ENCODE measurements at places on chromosomes 4 and X.

- no peak for DNase-seq
These were observed 144.6 kb upstream of the ARHGEF9 start for GRCh38 chrX:63929608-63930007.

DNA sequence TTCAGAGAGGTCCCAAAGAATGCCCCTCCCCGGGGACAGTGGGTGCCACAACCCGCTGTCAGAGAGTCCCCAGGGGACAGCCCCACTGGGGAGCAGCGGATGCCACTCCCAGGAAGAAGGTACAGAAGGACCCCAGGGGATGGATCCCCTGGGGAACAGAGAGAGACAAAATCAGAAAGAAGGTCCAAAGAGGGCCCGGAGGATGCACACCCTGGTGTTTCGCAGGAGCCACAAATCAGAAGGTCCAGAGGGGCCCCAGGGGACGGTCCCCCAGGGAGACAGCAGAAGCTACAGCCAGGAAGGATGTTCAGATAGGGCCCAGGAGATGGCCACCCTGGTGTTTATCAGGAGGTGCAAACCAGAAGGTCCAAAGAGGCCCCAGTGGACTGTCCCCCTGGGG is 1.4 kb downstream of the TEX13D start:
- DNase-seq, result peak; percentile 83

DNA sequence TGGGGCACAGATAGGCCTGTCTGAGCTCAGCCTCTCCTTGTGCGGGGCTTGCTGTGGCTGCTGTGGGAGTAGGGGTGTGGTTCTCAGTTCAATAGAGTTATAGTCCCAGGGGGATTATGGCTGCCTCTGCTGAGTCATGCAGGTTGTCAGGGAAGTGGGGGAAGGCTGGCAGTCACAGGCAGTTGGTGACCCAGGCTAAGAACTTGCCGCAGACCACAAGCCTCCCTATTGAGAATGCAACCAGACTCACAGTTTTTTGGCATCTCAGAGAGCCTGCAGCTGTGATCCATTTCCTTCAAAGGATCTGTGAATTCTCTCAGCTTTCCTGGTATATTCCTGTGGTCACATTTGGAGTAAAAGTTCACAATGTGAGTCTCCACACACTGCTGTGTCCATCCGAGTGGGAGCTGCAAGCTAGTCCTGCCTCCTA is 364.9 kb downstream of the ZNF674 start:
- DNase-seq, result peak; percentile 42

- DNase-seq, result no peak
These were observed 89.5 kb upstream of the CITED1 start for GRCh38 chrX:72395237-72395636.

- DNase-seq, result no peak
These were observed 92.0 kb upstream of the CBR4 start for GRCh38 chr4:169102026-169102425.

DNA sequence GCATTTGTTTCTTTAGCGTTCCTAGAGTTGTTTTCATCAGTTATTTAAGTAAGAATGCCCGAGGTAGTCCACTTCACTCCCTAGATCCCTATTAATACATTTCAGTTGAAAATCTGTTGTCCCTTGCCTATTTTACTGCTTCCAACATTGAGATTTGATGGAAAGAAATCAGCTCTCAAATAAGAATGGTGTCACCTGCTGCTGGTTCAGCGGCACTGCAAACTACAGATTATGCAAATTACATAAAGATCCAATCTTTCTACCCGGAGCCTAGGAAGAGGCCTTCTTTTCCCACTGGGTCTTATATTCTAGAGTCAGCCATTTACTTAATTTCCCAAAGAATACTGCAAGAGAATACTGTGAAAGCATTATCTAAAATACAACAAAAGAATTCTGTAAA is 597.6 kb upstream of the MAGEB2 start:
- DNase-seq, result no peak

DNA sequence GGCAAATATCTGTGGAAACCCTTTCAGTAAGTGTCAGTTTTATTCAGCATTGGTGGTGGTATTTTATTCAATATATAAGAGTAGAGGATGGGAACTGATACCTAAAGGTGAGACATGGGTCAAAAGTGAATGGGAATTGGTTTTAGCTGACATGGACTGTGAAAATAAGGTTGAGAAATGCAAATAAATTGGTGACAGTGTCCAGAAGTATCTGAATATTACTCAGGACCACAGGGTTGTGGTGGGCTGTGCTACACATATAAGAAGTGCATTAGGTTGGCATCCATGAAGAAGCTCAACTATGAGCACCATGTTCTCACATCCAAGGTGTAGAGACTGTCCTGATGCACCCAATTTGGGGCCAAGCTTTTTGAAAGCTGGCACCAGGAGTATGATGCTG is 45.0 kb downstream of the ETDC start:
- no peak for DNase-seq

DNA sequence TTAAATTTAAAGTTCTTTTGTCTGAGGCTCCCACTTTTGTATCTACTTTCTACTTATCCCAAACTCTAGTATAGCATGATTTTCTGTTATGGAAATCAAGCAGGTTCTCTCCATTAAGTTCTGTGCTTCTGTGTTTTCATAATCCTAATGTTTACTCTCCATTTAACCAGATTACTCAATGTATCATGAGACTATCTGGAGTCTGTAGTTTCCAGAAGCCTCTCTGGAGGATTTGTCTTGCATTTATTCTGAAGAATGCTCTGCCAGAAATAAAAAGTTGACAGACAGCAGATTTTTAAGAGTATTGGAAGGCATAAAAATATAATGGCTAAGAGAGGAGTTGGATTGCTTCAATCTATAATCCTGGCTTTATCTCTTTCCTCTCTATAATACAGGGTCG is 39.2 kb upstream of the PLS3 start:
- DNase-seq, result no peak

DNA sequence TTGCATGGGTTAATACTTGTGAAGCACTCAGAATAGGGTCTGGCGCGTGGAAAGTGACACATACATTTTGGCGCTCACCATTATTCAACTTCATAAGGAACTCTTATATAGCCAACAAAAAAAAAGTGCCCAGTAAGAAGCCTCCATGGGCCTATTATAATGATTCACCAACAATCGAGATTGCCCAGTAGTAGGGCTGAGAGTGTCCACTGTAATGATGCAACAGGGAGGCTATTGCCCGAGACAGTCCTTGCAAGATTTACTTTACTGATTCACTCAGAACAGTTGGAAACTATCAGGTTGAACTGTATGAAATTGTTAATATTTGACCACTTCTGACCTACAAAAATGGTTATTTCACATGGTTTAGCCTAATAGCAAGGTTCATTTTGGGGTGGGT is 86.0 kb downstream of the PJA1 start:
- DNase-seq, result no peak

GRCh38 chr4:96473246-96473645 is 633.4 kb downstream of the PDHA2 start:
- no peak for DNase-seq

GRCh38 chrX:71321731-71322130 is 20.2 kb downstream of the ITGB1BP2 start:
- DNase-seq, result no peak

All from Karpas-422 (cell line).